ENCODE measurements at places on chromosomes 11 and 22.

GRCh38 chr11:14075118-14076078, 112.9 kb downstream of the SPON1 start:
- no peak for DNase-seq

DNA sequence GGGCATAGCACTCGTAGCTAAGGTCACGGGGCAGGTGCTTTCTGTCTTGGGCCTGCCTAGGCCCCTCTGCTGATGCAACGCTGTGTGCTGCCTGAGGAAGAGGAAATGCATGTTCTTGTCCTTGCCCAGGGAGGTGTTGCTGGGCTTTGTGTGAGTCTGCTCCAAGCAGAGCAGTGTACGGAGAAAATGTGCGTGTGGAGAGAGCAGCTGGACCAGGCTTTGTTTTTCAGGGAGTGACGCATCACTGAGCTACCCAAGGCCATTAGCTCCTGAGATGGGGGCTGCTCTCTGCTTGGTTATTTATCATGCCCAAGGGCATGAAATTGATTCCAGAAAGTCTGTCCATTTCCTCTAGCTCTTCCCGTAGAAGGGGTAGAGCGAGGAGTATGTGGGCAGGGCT, 82.9 kb upstream of the THY1 start:
- no peak for DNase-seq

- no peak for DNase-seq
These were observed 136.7 kb downstream of the SPATA19 start for GRCh38 chr11:133708547-133709051.

DNA sequence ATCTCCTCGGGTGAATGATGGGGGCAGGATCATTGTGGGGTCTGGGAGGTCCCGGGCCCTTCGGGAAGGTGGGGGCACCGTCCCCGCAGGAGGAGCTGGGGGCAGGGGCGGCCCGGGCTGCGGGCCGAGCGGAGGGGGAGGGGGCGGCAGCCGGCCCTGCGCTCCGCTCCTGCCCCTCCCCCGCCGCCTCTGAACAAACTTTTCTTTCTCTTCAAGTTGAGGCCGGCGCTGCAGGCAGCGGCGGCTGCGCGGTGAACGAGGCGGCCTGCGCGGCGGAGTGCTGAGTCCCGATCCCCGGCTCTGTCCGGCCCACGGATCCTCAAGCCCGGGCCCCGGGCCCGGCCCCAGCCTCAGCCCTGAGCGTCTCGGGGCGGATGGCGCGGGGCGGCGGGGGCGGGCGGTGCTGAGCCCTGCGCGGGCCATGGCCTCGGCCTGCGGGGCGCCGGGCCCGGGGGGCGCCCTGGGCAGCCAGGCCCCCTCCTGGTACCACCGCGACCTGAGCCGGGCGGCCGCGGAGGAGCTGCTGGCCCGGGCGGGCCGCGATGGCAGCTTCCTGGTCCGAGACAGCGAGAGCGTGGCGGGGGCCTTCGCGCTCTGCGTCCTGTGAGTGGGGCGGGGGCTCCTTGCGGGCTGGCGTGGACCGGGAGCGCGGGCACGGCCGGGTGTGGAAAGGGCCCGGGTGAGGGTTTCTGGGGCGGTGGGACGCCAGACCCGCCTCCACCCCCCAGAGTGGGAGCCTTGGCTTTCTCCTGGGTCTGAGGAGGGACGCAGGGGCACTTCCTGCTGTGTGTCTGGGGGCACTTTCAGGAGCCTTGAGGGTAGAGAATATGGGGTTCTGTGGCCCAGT, at the start of gene INPPL1:
INPPL1 (plus strand) TSS at position 204 of the 847 bp plus-strand sequence; CDS start at position 422, 218 bp downstream.
- no peak for DNase-seq

DNA sequence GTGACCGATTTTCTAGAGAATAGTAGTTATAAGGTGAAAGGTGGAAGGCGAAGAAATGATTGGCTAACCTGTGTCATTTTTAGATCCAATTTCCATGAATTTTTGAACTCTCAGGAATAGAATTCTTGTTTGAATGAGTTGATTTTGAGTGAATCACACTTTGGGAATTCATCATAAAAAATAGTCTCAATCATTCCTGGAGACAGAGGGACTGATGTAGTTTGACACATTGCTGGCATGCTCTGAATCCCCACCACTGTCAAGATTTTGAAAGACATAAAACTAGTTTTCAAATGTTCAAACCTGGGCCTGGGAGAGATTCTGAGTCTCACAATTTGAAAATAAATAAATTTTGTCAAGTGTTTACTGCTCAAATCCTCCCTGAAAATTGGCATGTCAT, 861.4 kb upstream of the RAG2 start:
- no peak for DNase-seq

DNA sequence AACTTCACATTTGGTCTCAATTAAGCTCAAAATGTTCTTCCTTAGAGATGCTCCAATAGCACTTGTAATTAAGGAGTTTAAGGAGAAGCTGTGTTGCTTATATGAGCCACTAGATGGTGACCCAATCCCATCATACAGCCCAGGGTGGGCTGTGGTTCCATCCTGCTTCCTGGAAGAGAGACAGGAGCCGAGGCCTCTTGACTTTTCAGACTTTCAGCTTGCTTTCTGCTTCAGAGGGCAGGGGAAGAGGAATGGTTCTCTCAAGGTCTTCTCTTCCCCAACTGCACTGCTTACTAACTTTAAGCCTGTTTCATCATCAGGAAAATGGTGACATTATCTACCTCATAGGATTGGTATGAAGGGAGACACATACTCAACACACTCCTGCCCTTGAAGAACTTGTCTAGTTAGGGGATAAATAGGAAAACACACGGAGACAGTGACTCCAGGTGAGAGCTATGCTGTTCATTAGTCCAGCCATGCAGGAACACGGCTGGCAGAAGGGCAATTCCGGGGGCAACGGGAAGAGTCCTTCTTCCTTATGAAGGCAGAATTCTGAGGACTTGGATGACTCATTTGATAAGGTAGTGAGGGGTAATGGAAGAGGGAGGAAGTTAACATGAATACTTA, 20.1 kb downstream of the TMEM218 start:
- DNase-seq: no peak

DNA sequence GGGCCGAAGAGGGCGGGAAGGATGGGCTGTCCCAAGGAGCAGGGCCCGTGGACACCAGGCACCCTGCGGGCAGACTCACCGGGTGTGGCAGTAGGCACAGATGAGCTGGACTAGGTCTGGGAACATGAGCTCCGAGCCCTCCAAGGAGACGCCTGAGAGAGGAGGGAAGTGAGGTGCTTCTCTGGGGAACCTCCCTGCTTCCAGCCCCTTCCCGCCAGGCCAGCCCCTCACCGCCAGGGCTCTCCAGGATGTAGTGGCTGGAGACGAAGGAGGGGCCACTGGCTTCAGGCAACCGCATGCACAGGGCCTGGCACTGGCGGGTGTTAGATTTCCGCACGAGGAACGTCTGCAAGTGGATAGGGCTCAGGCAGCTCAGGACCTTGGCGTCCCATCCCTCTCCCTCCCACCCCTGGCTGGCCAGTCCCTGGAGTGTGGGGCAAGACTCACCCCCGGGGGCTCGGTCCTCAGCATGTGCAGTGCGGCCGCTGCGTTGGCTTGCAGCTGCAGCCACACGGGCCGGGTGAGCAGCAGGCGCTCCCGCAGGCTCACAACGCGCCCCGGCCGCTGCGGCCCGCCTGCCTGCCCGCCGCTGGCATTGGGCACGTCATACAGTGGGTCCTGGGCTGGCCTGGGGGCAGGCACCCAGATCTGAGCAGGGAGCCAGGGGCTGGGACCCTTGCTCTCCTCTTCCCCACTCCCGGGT, 552 bp downstream of the RIN1 start:
- DNase-seq: no peak

DNA sequence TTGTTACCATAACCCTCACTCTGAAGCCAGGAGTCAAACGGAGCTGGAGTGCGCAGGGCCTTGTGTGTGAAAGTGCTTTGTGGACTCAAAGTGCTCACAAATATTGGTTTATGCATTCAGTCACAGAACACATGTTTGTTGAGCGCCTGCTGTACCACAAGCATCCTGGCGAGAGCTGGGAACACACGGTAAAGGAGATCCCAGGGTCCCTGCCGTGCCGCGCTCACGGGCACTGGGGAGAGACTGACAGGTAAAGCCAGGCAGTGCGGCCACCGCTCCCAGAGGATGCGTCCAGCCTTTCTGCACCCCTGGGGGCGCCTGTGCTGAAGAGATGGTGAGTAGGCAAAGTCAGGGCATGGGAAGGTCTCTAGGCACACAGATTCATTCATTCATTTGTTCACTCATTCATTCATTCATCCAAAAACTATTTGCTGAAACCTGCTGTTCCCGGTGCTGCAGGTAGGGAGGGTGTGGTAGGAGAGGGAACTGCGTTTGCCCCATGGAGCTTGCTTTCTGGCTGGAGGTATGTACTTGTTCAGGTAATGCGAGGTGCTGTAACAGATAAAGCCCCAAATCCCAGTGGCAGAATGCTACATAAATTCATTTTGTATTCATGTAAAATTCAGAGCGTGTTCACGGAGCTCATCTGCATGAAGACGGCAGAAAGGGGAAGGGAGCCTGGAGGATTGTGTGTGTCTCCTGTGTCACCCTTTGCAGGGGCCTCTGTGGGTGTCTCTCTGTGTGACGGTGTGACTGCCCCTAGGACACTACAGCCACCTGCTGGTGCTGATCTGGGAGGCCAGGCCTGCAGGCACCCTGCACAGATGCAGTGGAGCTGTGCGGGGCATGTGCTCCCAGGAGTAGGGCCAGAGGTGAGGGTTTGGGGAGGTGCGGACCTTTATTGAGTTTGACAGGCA, 167.0 kb upstream of the B3GAT1 start:
- DNase-seq: no peak

GRCh38 chr22:44446483-44446882, 51.5 kb downstream of the RTL6 start:
- DNase-seq: no peak

DNA sequence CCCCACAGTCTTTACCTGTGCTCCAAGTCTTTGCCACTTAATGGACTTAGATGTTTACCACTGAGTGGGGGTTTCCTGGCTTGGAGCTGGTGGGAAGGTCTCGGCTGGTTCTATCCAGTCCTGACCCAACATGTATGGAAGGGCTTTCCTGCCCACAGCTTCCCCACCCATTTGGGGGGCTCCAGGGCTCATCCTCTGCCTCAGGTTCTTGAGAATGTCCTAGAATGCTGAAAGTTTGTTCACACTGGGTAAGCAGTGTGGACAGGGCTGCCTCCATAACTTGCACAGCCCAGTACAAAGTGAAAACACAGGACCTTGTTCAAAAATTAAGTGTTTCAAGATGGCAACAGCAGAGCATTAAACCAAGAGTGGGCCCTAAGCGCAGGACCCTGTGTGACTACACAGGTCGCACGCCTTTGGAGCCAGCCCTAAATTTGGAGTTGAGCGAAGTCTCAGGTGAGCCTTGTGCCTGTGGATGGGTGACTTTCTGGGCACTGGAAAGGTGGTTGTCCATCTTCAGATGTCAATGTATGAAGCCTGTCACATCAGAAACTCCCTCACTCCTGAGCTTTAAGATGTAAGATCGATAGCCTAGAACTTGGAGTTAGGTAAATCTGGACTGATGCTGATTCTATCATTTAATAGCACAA, 72.7 kb upstream of the NARS2 start:
- no peak for DNase-seq

GRCh38 chr11:68040101-68040956, 1.5 kb downstream of the TCIRG1 start:
- DNase-seq: no peak

GRCh38 chr22:33882991-33883390, 37.3 kb downstream of the LARGE1 start:
- no peak for DNase-seq

GRCh38 chr11:69862797-69863543, 43.8 kb upstream of the FGF3 start:
- no peak for DNase-seq

DNA sequence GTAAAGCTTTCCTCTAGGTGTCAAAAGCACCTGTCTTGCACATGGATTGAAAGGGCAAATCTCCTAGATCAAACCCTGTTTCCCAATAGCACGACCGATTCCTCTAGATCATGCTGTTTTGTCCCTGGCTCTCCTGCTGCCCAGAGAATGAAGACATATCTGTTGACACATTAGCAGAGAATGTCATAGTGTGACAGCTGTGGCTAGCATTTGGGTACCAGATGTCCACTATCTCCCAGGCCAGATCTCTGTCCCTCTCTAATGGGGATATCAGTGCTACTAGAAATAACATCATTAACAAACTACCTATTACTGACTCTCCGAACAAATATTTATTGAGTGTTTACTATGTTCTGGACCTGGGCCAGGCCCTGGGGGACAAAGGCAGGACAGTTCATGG, 72.4 kb upstream of the ISX start:
- DNase-seq: no peak

DNA sequence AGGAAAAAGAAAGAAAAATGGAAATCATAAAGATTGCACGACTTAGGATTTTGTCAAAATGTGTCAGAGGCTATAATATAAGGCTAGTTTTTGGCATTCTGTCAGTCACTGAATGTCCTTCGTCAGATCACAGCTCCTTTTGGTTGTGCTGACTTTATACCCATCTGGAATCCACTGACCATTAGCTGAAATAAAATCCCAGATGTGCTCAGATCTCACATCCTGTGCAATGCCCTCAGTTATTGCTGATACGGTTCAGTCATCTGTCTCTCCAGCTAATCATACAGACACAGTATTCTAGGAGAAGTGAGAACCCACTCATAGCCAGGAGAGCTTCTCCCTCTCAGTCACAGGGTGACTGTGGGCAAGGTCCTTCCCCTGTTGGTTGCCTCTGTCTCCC, 11.5 kb downstream of the CD44 start:
- DNase-seq: no peak

DNA sequence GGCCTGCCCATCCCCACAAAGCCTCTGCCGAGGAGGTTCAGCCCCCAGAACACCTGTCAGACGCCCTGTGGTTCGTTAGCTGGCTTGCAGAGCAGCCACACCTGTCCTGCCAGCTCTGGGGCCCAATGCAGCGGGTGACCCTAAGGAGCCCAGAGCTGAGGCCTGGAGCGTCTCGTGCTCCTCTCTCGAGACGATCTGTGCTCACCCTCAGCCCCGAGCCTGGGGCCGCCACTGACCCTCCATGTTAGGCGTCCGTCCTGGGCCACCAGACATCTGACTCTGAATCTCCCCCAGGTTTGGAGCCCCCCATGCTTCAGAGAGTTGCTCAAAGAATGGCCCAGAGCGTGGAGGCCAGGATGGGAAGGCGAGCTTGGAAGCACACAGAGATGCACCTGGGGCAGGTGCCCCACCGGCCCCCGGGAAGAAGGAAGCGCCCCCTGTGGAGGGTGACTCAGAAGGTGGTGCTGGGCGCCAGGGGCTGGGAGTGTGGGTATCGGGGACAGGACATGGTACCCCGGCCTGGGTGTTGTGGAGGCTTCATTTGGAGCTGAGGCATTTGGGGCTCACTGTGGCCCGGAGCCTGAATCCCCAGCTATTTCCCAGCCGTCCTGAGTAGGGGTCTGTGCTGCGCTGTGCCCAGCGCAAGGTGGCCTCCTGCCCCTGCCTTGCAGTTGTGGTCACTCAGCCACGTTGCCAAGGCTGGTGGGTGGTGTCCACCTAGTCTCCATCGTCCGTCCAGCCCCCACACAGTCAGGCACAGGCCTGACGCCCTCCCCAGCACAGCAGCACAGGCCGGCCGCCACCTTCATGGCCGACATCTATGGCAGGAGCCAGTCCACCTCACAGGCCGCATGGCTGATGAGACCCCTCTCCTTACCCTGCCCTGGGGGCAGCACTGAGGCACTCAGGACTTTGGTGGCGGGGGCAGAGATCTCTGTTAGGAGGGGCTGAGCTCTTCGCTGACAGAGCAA, 36.2 kb downstream of the SBF1 start:
- no peak for DNase-seq

GRCh38 chr11:133930053-133930766, 26.6 kb downstream of the IGSF9B start:
- DNase-seq: no peak
